Activated T-helper 1 cell treated with anti-CD3 and anti-CD28 coated beads, Interleukin-2, amount 50 U/mL, for 16 hours (primary cell): ENCODE measurements at places on chromosomes 4 and X.

DNA sequence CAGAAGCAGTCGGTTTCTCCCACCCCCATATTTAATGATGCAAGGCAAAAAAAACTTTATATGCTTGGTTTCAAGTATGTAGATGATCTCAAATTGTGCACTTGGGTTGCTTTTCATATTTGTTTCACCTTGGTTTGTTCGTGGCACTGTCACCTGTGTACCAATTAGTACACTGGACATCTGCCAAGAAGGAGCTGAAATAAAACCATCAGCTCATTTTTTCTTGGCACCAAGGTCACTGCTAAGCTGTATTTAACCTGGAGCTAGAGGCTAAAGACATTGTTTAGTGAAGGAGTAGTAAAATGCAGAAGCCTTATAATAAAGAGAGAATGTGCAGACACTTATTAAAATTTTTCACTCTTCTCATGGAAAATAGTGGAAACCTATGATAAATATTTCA is 430.8 kb downstream of the ARHGAP24 start:
- no peak for DNase-seq

GRCh38 chr4:124526331-124526730 is 186.2 kb downstream of the ANKRD50 start:
- no peak for DNase-seq

DNA sequence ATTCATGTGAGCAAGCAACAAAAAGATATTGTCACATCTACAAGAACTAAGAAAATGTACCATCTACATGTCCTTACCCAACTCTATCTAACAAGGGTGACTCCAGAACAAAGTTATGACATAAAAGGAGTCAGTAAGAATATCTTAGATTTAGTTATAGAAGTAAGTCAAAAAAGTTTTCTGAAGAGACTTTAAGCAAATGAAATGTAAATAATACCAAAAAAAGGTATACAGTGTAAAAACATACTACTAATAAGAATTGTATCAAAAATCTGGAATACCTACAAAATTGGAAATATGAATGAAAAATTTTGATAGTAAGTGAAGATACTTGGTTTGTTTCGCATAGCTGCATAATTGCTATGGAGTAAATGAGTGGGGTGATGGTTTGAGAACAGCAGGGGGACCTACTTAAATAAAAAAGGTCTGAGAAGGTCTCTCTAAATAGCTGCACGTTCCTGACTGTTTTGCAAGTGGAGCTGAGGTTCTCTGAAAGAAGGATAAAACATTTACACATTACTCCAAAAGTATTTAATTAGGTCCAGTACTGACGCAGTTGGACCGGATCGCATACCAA is 51.0 kb upstream of the ENPP6 start:
- DNase-seq = no peak

GRCh38 chrX:12953420-12953819 is 21.5 kb upstream of the TMSB4X start:
- no peak for DNase-seq

GRCh38 chr4:142369141-142369540 is 477.0 kb downstream of the INPP4B start:
- DNase-seq = no peak

DNA sequence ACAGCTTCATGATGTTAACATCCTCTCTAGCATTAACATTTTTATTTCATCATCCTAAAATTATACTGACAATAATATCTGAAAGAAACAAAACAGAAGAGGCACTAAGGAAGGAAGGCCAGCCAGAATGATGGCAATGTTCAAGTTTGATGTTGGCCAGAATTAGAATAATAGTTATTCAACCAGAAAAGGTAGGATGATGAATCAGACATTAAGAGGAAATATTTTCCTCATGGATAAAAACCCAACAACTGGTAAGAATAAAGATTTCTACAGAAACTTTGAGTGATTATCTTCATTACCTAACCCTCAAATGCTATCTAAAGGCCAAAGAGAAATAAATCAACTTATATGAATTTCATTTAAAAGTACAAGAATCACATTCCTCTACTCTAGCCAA is 105.2 kb downstream of the PDE5A start:
- DNase-seq = no peak

GRCh38 chr4:147597561-147597960 is 19.6 kb upstream of the TMEM184C start:
- no peak for DNase-seq

DNA sequence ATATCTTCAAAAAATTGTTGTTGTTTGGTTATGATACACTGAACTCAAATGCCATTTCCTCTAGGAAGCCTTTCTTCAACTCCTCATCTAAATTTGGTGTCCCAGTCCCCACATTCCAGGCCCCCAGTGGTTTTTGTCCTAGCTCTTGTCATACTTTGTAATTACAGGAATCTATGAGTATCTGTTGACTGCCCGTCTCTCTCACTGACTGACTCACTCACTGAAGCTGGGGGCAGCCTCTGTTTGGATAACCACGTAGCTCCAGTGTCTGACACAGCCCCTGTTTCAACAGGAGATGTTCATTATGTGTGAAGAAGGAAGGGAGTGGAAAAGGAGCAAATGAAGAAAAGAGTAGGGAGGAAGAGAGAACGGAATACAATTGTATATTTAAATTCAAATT is 284.1 kb upstream of the TENM3 start:
- no peak for DNase-seq
